NCI-H187 treated with DMSO at 0.1 percent for 48 hours (cell line): ENCODE measurements at places on chromosomes 5 and 9.

GRCh38 chr9:9352877-9353481 is 1259.8 kb downstream of the PTPRD start:
- no peak for DNase-seq

- DNase-seq: no peak
Observed at GRCh38 chr9:96618209-96619123, 1.2 kb downstream of the CDC14B start.

GRCh38 chr5:36073595-36074216 is 7.0 kb upstream of the UGT3A2 start:
- no peak for DNase-seq

DNA sequence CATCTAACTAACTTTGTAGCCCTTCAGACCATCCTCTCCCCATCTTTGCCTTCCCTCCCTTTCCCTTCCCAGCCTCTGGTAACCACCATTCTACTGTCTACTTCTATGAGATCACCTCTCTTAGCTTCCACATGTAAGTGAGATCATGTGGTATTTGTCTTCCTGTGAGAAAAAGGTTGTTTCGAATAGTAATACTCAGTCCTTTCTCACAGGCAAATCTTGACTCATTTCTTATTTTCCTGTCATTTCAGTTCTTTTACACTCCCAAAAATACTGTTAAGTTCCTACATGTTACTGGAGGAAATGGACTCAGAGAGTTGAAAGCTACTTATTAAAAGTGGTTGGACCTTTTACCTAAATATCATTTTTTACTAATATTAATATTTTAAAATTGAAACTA is 82.1 kb downstream of the SLF1 start:
- no peak for DNase-seq

GRCh38 chr9:98334796-98335195 is 79.3 kb upstream of the TBC1D2 start:
- no peak for DNase-seq

DNA sequence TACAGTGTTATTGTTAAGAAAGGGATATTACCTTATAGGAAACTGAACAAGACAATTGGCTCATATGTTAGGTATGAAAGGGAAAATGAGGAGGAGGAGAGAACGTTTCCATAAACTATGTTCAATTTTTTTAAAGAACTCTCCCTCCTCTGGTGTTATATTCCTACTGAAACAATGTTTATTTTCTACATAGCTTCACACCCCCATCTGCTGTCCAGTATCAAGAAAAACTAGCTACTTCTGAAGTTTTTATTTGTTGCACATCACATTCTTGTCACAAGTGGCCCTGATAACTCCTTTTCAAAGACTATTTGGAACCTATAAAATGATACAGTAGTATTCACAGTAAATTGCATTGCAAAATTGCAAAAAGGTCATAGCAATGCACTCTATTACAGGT is 223.4 kb upstream of the FAM174A start:
- no peak for DNase-seq

- no peak for DNase-seq
Observed at GRCh38 chr5:59198365-59198764, 615.5 kb downstream of the RAB3C start.

DNA sequence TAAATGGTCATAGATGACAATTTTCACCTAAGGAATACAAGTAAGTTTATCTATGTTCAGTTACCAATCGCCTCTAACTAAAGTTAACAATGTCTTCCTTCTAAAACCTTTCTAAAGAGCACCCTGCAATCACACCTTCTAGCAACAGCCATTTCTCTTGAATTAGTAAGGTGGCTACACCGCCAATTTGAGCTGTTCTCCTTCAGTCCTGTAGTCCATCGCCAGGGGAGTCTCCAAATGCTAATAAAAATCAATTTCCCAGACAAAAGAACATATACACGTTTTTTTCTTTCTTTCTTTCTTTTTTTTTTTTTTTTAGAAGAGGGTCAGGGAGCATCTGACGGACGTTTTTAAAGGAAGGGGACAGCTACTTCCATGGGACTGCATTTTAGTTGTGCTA is 729 bp upstream of the RORB start:
- DNase-seq: no peak

DNA sequence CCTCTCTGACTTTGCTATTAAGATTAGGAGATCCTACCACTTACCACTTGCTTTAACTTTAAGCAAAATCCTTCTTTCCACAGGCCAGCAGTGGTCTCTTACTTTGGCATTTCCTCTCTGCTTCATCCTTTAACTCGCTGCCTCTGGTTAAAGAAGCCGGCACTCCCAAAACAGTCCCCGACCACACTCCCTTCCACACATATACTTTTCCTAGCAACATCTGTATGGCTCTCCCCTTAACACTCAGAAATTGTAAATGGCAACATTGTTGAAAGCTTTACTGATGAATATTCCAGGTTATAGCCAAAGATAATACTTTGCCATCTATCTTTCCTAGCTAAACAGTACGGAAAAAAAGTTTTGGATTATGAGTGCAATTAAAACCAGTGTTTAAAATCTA is 133.2 kb downstream of the MCTP1 start:
- no peak for DNase-seq

GRCh38 chr9:119273984-119274665 is 95.1 kb downstream of the BRINP1 start:
- DNase-seq: no peak

DNA sequence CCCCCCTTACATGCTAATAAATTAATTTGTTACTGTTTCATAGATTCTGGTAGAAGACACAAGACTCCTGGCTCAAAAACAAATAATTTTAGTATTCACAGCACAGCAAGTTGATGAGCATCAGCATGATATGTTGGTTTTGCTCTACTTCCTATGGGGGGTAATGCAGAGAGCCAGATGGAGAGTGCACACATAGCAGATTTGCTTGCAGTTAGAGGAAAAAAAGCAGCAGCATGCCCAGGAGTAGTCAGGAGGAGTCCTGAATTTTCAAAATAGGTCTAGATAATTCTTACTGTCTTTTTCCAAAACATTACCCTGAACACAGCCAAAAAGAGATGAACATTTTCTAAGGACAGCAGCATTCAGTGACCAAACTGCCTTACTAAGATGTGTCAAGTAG is 261.3 kb downstream of the COX7C start:
- DNase-seq: no peak

GRCh38 chr9:129476821-129477611 is 143.9 kb downstream of the C9orf50 start:
- DNase-seq: no peak

- no peak for DNase-seq
Observed at GRCh38 chr5:153476767-153477166, 13.7 kb upstream of the GRIA1 start.

GRCh38 chr5:139453683-139454567 is 8.6 kb downstream of the ECSCR start:
- DNase-seq: no peak

DNA sequence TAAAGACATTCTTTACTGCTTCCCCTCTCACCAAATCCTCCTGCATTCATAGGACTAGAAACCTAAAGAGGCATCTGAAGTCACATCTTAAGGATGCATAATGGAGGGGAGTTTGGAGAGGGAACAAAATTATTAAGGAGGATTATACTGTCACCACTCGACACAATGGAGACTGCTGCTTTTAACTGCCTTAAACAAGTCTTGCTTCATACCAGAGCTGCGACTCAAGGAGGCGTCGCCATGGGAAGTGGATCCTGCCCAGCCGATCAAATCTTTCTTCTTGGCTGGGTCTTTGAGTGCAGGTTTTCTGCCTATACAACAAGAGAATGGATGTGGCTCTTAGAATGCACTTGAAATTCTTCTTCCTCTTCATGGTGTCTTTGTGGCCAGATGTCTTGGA is 66.7 kb upstream of the FOXE1 start:
- DNase-seq: no peak

DNA sequence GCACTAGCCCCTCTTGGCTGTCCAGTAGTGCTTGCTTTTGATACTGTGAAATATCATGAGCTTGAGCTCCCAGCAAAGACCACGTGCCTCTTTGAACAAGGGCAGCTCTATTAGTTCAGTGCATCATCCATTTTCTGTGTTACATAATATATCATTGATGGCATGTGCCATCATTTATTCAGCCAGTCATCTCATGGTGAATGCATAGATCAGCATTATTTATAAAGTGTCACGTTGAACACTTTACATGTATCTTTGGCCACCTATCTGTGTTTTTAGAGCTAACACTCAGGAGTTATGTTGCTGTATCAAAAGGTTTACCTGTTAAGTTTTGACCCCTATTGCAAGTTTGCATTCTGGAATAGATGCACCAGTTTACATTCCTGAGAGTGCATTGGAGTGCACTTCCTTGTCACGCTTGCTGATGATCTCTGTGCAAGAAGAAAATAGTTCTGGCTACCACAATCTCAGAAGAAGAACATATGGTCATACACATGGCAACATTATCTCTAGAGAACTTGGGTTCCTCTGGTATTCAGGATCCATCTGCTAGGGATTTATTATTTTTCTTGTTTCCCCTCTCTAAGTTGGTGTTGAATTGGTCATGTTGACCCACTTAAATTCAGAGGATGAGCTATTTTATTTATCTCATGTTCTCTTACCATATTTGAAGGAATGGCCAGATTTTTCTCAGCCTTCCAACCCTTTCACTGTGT is 120.9 kb downstream of the SH3GL2 start:
- no peak for DNase-seq

DNA sequence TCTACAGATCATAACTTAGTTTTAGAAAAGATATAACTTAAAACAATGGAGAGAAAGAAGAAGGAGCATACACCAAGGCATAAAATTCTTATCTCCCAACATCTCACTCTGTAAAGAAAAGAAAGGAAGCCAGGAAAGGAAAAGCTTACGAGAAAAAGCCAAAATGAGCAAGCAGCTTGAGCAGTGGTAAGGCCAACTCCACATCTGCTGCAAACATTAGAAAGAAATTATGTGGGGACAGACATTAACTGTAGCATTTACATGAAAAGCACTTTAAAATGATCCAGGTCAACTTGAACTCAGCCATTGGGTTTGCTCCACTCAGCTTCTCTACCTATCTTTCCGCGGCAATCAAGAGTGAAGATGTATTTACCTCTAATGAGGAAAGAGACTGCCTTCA is 176.9 kb downstream of the BNC2 start:
- no peak for DNase-seq

DNA sequence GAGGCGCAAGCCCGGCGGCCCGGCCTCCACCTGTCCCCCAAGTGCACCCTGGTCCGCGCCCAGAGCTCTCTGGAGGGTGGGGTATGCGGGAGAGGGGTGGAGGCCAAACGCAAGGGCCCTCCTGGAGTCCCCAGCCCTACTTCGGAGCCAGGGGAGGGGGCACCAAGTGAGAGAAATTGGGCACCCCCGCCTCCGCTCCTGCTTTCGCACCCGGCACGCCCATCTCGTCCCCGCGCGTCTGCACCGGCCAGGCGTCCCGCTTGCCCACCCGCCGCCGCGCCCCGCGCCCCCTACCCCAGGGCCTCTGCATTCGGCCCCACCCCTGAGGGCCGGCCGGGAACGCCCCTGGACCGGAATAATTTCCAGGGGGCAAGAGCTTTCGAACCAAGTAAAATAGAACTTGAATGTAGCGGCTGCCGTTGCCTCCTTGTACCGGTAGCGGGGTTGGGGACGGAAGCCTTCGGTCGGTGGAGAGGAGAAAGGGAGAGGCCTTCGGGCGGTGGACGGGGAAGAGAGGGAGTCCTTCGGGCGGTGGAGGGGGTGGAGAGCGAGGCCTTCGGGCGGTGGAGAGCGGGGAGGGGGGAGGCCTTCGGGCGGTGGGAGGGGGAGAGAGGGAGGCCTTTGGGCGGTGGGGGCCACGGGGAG is 694 bp upstream of the PHPT1 start:
- no peak for DNase-seq

DNA sequence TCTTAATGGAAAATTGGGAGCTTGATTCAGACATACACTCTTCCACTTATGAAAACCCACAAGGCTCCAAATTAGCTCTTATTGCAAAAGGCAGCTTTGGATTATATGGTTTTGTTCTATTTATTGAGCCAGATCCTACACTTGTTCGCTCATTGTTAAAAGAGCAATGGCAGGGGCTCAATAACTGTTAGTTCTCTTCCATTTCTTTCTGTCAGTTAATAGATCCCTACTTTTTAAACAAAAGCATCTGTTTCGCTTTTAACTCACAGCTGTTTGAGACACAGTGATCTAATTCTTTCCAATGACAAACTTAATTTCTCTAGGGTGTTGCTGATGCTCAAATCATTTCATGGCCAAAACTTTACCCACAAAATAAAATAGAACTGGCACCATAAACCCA is 11.7 kb downstream of the C5 start:
- no peak for DNase-seq

DNA sequence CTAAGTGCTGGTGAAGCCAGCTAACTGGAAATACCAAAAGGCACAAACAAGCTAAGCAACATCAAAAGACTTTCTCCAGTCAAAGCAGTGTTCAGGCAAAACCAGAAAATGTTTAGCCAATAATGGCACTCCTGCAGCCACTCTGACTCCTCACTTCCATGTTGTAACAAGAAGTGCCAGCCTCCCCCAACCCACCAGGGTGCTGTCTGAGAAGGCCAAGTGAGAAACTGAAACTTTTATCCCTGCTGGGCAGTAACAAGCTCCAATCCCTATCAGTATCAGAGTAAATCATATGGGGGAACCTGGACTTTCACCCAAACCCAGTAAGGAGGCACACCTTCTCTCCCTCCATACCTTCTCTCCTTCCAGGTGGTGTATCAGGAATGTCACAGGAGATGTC is 414.8 kb upstream of the NMUR2 start:
- no peak for DNase-seq

- DNase-seq: no peak
Observed at GRCh38 chr9:17204611-17205152, 69.8 kb downstream of the CNTLN start.

DNA sequence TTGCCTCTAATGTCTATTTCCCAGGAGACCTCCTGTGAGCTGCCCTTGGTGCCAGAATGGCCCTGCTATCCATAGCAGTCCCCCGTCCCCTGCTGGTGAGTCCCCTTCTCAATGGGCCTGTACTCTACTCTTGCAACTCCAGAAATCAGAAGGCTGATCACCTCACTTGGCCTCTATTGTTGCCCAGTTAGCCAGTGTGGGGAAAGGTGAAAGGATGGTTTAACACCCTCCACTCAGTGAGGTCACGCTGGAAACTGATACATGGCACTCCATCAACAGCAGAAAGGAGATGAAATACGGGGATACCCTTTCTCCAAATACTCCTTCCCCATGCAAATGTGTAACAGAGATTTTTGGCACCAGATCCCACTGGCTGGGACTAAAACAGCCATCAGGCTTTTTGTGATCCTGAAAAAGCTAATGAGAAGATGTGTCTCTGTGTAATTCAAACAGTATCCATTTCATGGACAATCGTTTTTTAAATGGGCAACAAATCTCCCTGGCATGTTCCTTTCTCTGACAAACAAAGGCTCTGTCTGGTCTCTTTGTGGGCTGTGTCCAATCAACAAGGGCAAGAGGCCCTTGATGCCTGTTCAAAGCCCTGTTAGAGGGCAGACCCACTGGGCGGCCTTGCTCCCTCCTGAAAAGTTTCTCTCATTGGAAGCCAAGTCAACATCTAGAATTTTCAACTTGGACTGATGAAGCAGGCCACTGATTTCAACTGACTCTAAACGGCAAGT is 343.7 kb downstream of the SPOCK1 start:
- no peak for DNase-seq

GRCh38 chr9:110443146-110443865 is 105.6 kb upstream of the TXNDC8 start:
- no peak for DNase-seq

- no peak for DNase-seq
Observed at GRCh38 chr5:110840347-110840960, 101.6 kb downstream of the SLC25A46 start.
